ENCODE measurements at places on chromosomes 4 and X. TPM values are rescaled to one million over a fixed set of nuclear protein-coding genes. Genes with fewer than 3 reads are reported as not detected.

Gene CITED1
- total RNA-seq = 3.8 TPM

GRCh38 chrX:15160558-15161095 is 109.3 kb downstream of the ASB9 start:
- no peak for DNase-seq

Gene GUCY1B1
- 1.0 TPM for total RNA-seq

Gene BTK
- not detected for total RNA-seq

Gene TRIM61
- not detected for total RNA-seq

- DNase-seq = no peak
Observed at GRCh38 chrX:71549986-71550385, 17.1 kb downstream of the OGT start.

- no peak for DNase-seq
Observed at GRCh38 chrX:3124031-3124430, 82.8 kb downstream of the ARSF start.

DNA sequence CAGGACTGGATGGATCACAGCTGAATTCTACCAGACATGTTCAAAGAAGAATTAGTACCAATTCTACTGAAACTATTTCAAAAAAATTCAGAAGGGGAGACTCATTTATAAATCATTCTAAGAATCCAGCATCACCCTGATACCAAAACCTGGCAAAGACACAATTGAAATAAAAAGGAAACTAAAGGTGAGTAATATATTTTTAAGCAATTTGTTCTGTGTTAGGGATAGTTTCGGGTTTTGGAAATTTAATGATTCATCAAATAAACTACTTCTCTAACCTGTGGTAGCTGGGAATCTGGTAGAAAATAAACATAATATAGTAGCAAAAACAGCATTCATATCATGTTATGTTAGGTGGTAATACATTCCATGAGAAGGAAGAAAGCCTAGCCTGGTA is 662.2 kb upstream of the BOD1L1 start:
- no peak for DNase-seq

DNA sequence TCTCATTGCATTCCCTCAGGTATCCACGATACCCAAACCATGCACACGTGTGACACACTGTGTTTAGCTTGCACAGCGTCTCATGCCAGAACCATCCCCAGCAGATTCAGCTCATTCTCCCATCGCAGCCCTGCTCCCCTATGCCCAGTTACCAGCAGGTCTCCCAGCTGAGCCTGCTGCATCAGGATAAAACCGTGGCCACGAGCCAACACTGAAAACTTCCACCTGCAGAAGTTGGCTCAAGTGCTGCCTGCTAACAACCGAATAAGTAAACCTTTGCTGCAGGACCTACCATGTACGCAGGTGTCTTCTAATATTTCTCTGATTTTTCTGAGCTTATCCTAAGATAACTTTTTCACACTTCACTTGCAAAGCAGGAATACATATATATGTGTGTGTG is 120.4 kb upstream of the STS start:
- no peak for DNase-seq

DNA sequence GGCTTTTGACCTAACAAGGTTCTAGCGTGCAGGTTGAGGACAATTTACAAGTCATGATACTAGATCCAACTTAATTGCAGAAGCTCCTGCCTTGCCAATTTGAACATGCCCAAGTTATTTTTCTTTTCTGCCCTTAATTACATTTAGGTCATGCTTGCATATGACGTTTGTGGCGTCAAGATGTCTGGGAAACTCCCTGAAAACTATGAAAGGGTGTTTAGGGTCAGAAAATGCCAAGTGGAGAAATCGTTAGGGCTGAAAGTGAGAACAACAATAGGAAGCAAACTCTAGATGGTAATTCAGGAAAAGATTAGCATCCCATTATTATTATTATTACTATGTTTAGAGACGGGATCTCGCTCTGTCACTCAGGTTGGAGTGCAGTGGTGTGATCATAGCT is 38.2 kb upstream of the PLAC8 start:
- DNase-seq = no peak

DNA sequence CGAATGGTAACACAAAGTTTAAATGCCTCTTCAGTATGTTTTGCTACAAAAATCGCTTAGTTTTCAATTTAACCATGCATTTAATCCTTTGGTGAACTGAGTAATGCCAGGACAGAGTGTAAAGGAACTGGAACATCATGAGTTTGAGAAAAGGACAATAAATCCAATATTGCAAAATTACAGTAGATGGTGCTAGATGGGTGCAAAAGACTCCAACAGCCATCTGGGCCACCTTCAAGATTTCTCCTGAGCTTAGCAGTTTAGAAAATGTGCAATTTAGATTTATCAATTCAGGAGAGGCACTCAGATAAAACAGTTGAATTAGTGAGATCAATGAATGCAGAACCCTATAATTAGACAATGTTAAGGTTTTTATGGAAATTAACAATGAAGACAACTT is 33.2 kb upstream of the MID1IP1 start:
- DNase-seq = peak; percentile 0

- no peak for DNase-seq
Observed at GRCh38 chr4:24262616-24263015, 321.7 kb downstream of the DHX15 start.

GRCh38 chrX:38375891-38376290 is 23.5 kb downstream of the OTC start:
- DNase-seq = no peak

- DNase-seq = peak; percentile 2
Observed at GRCh38 chrX:55908661-55909212, 191.2 kb downstream of the RRAGB start.

Gene PABPC1L2A
- not detected for total RNA-seq

Gene PLXNB3
- 0.03 TPM for total RNA-seq

Gene SSX2
- not detected for total RNA-seq

Gene PGAM4
- not detected for total RNA-seq

Gene CTAG1B
- total RNA-seq = not detected

GRCh38 chrX:154457491-154458115 is 478 bp upstream of the PLXNA3 start:
- no peak for DNase-seq

DNA sequence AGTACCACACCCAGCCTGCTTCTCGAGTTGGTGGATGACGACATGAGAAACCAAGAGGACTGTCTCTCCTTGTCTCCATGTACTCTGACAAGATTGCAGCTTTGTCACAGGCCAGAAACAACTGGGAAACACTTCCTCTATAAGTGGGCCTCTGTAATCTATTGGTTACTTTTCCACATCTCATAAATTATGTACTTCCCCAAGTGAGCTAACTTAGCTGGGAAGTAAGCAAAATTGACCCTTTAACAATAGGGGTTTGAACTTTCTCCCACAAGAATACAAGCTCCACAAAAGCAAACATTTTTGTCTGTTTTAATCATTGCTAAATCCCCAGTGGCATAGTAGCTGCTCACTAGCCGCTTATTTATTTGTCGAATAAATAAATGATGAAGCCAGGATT is 14.1 kb upstream of the USO1 start:
- peak; percentile 64 for DNase-seq

Data from SJSA1 (cell line).